ENCODE measurements at places on chromosomes 4 and X. TPM values are rescaled to one million over a fixed set of nuclear protein-coding genes. Genes with fewer than 3 reads are reported as not detected.

- no peak overlapping the region for H3K27ac ChIP-seq
- H3K4me1 ChIP-seq, result no peaks in the 10 kb centered on the region
- peaks cover 30% of the 10 kb centered on the region for H3K27me3 ChIP-seq
Measured at GRCh38 chr4:41744572-41745291, 3.8 kb downstream of the PHOX2B start.

DNA sequence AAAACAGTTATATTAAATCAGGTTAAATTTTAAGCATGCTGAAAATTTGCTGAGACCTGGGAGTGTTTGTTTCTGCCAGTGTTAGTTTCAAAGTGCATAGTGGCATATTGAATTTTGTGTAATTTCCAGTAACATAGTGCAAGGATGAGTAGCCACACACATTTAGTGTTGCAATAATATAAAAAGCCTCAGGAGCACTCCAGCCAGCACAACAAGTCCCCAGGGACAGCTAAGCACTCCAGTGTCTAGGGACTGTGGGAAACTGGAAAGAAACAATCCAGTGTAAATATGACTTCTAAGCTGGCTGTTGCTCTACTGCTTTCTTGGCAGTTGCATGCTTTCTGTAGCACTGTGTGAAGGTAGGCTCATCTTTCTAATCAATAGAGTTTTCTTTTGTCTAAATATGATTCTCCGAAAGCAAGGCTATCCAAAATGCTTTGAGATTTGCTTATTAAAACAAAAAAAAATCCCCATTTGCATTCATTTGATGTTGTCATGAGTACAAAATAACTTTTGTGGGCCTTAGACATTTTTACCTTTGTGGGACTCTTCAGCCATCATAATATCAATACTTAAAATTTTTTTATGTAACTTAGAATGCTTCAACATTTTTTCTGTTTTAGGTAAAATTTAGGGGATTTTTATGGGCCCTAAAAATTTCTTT lies 24.2 kb upstream of the CXCL2 start:
- no peaks in the 10 kb centered on the region for H3K27me3 ChIP-seq
- H3K4me1 ChIP-seq, result no peaks in the 10 kb centered on the region
- no peak overlapping the region for H3K4me3 ChIP-seq
- H3K36me3 ChIP-seq, result no peaks in the 10 kb centered on the region

- DNase-seq, result no peak
- no peaks in the 10 kb centered on the region for H3K27me3 ChIP-seq
- no peak overlapping the region for H3K4me3 ChIP-seq
Measured at GRCh38 chr4:118338981-118339765, 13.6 kb downstream of the PRSS12 start.

DNA sequence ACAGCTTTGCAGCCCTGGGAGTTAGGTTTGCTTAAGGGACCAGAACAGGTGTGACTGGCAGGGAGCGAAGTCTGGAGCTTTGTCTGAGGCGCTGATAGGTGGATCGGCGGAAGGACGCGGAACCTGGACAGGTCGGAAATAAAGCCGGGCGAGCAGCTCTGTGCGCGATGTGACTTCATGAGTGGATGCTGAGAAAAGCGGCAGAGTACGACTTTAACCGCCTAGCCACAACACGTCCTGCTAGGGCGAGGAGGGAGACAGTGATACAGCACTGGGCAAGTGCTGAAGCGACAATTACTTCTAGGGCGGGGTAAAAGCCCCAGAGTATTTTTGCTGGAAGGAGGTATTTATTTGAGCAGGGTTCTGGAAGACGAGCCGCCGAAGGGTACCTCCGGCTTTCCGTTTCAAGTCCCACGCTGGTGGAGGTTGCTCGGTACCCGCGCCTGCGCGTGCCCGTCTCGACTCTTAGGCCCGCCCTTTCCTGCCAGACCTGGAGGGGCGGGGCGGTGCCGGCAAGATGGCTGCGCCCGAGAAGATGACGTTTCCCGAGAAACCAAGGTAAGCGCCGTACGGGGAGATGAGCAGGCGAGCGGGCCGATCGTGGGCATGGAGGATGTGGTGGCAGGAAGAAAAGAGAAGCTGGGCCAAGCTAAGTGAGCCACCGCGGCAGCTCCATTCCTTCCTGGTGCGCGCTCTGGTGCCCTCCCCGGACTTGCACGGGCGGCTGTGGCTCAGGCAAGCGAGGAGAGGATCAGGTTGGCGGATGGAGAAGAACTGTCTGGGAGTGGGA lies at the start of gene ZRSR2:
ZRSR2 (plus strand) TSS at position 506 of the 790 bp plus-strand sequence; CDS start at position 518, 12 bp downstream.
- H3K27ac ChIP-seq, result peak within 1 kb of the TSS; percentile 90
- no peaks in the 10 kb centered on the region for H3K27me3 ChIP-seq
- DNase-seq, result peak; percentile 81

DNA sequence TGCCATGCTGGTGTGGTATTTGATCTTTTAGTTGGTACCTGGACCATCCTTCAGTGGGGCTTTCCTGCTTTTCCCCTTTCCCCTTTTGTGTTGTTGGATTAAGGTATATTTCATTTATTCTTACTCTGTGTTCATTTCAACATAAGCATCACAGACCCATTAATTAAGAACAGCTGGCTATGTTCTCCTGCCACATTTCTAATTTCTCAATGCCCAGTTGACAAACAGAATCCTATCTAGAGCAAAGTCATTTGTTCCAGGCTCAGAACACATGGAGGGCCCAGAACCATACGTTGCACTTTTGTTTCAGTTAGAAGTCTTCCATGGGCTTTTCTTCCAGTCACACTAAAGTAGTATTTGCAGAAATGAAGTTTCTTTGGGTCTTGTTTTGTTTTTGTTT lies 46.1 kb upstream of the EOLA2 start:
- DNase-seq, result no peak
- no peak overlapping the region for H3K27ac ChIP-seq
- H3K36me3 ChIP-seq, result no peaks in the 10 kb centered on the region

GRCh38 chr4:17577665-17578481 lies 875 bp downstream of the LAP3 start:
- no peaks in the 10 kb centered on the region for H3K36me3 ChIP-seq
- H3K27me3 ChIP-seq, result no peaks in the 10 kb centered on the region
- DNase-seq, result no peak
- H3K27ac ChIP-seq, result peak overlapping the region; percentile 85
- H3K4me1 ChIP-seq, result peaks cover 10% of the 10 kb centered on the region
- H3K4me3 ChIP-seq, result peak overlapping the region; percentile 80

- H3K4me1 ChIP-seq, result no peaks in the 10 kb centered on the region
- no peaks in the 10 kb centered on the region for H3K36me3 ChIP-seq
Measured at GRCh38 chr4:27239641-27240040, 379.0 kb downstream of the STIM2 start.

Gene HSFX1
- not detected for total RNA-seq

Gene IGSF1
- total RNA-seq, result not detected

All from Peyer's patch (tissue), 4 donors.